NCI-H1092 treated with DMSO at 0.1 percent for 48 hours (cell line): ENCODE measurements at places on chromosomes 1 and 21.

DNA sequence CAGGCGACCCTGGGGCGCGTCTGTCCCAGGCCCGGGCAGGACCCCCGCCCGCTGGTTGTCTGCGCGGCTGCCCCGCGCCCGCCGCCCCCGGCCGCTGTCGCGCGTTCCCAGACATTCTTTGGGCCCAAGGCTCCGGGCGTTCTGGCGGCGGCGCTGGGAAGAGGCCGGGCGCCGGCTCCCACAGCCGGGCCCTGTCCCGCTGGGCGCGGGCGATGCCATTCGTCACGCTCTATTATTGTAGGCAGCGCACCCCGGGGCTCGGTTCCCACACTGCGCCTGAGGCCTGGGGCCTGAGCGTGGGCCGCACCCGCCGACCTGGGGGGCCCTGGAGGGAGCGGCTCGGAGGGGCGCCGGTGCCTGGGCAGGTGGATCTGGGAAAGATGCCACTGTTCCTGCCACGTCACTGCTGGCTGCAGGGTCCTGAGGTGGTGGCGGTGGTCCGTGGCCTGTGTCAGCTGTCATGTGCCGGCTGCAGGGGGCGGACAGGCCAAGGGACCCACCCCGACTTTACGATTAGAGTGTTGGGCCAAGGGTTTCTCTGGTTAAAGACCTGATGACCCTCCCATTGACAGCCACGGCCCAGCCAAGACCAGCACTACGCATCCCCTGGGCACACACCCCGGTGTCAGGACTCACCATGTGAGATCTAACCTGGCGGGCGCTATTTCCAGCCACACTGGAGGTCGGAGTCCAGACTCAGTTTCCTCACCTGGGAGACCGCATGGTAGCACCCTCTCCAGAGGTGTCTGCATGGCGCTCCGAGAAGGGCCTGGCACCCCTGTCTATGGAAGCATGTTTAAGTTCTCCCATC lies 55.1 kb upstream of the ADARB1 start:
- no peak for DNase-seq

GRCh38 chr1:20472860-20473711 lies 12.9 kb downstream of the CAMK2N1 start:
- DNase-seq, result no peak

DNA sequence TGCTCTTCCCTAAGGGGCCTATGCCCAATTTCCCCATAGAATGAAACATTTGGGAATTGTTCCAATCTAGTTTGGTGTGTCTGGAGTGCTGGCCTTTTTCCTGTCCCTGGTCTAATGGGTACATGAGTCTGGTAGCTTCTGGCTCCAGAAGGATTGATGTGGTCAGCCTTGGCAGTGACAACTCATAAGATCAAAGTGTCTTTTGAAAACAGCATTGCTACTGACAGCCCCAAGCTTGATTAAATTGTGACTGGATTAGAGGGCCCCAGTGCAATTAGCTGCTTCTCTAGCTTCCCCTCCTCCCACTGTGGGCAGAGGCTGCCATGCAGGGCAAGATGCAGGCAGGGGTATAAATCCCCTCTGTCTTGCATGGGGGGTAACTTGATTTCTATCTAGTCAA lies 130.9 kb downstream of the UCK2 start:
- no peak for DNase-seq

DNA sequence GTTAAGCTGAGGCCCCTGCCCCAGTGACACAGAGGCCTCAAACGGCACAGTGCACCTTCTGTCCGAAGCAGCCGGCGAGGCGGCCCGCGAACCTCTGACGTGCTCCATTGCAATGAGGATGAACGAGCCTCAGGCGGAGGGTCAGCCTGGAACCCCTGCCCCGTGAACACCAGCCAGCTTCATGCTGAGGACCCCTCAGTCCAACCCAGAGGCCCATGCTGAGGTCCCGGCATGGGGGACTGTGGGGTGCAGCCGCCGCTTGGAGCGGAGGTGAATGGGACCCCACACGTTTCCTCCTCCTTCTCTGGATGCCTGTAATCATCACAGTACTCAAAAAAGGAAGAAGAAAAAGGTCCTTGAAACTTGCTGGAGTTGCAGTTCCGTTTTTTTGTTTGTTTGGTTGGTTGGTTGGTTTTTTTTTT lies 62.1 kb downstream of the PRKCZ start:
- DNase-seq, result no peak
